ENCODE measurements at places on chromosomes 1 and 21.

GRCh38 chr1:161242313-161242712 is 4.3 kb upstream of the NR1I3 start:
- DNase-seq = no peak

DNA sequence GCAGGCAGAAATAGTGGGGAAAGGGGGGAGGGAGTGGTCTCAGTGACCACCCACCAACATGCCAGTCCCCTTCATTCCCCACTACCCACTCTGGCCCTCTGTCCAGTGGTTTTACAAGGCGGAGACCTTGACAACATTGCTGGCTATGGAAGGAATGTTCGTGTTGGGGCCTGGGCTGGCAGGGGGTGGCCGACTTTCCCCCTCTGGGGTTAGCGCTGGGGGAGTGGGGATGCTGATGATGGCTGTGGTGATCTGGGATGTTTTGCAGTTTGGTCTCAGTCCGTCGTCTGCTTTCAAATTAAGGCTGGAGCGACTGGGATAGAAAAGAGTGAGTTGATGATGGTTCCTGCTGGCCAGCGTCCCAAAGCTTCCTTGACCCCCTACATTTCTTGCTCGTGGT is 20.3 kb downstream of the DDX20 start:
- DNase-seq = no peak

GRCh38 chr1:118247593-118247992 is 62.6 kb upstream of the SPAG17 start:
- DNase-seq = no peak

DNA sequence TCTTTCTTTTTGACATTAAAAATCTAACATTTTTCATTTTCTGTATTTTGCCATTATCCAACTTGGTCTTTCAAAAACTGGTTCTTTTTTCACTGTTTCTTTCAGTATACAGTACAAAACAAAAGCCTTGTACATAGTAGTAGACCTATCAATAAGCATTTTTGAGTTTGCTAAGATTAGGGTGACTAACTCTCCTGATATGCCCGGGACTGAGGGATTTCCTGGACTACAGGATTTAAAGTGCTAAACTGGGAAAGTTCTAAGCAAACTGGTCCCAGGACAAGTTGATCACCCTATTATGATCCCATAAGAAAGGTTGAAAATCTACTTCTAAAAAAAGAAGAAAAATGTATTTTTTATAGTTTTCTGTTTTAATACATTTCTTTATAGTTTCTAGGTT is 120.9 kb downstream of the USP25 start:
- no peak for DNase-seq

GRCh38 chr1:15148475-15148874 is 5.1 kb upstream of the TMEM51 start:
- DNase-seq = no peak

- no peak for DNase-seq
Observed at GRCh38 chr1:217542136-217542777, 88.6 kb downstream of the GPATCH2 start.

DNA sequence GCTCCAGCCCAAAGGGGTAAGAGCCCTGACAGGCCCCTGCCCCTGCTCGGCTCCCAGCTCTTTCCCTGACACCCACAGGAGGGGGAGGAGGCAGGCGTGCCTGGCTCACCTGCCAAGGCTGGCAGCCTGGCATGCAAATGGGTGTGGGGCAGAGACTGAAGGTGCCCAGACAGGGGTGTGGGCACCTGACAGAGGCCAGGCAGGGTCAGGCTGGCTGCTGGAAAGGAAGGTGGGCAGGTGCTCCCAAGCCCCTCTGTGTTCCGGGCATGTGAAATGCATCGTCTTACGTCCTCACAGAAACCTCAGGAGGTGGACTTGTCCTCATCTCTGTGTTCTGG is 19.4 kb upstream of the CASZ1 start:
- no peak for DNase-seq

GRCh38 chr1:9845914-9846313 is 22.1 kb upstream of the CLSTN1 start:
- no peak for DNase-seq
